ENCODE measurements at places on chromosomes 12 and 14.

DNA sequence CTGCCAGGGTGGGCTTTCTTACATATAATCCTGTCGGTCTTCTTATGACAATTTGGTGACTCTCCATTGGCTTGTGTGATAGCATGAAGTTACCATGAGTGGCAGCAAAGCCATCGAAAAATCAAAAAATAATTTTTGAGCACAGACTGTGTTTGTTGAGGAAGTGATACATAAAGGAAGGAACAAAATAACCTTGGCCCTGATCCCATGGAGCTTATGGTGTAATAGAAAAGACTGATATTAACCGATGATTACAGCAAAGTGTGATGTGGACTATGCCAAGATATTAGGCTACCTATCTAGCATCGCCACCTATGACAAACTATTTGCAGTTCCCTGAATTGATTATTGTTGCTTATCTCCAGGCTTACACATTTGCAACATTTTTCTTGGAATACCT is 383.2 kb downstream of the AEBP2 start:
- no peaks in the 10 kb centered on the region for H3K27me3 ChIP-seq
- H3K36me3 ChIP-seq: no peaks in the 10 kb centered on the region
- H3K4me3 ChIP-seq: no peak overlapping the region
- H3K4me1 ChIP-seq: no peaks in the 10 kb centered on the region

DNA sequence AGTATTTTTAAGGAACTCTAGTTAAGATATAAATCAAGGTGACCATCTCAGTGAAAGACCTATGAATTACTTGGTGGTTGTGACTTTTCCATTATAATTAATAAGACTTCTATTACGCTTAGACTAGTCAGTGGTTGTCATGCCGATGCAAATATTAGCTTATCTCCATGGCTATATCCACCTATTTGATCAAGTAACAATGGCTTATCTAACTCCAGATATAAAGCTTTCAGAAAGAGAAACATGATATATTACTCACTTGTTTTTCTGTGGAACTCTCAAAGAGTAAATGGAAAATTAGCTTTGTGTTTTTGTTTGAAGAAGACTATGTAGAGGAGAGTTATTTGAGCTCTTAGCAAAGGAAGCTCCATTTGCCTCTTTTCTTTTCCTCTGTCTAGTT is 323.8 kb upstream of the DCN start:
- H3K36me3 ChIP-seq: no peaks in the 10 kb centered on the region
- DNase-seq: no peak
- H3K27me3 ChIP-seq: no peaks in the 10 kb centered on the region

DNA sequence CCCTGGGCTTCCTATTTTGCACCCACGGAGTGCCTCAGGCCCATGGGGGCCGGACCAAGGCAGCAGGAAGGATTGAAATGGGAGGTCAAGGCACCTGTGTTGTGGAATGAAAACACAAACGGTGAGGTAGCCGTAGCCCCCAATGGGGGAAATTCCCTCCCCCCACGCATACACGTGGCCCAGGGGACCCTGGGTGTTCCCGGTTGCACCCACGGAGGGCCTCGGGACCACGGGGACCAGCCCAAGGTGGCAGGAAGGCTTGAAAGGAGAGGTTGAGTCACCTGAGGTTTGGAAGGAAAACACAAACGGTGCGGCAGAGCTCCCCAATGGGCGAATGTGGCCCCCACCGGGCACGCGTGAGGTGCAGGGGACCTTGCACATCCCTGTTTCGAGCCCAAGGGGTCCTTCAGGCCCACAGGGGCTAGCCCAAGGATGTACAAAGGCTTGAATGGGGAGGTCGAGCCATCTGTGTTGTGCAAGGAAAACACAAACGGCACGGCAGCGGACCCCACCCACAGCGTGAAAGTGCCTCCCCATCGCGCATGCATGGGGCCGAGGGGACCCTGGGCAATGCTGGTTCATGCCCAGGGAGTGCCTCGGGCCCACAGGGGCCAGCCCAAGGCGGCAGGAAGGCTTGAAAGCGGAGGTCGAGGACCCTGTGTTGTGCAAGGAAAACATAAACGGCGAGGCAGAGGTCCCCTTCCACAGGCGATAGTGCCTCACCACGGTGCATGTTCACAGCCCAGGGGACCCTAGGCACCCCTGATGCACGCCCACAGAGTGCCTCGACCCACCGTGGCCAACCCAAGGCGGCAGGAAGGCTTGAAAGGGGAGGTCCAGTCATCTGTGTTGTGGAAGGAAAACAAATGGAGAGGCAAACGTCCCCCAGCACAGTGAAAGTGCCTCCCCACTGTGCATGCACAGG is 376.7 kb downstream of the ALG10 start:
- no peak overlapping the region for H3K27ac ChIP-seq
- H3K36me3 ChIP-seq: no peaks in the 10 kb centered on the region
- peak; percentile 72 for DNase-seq
- no peak overlapping the region for H3K4me3 ChIP-seq
- no peaks in the 10 kb centered on the region for H3K27me3 ChIP-seq
- H3K4me1 ChIP-seq: no peaks in the 10 kb centered on the region

- no peak overlapping the region for H3K27ac ChIP-seq
- DNase-seq: no peak
- no peaks in the 10 kb centered on the region for H3K36me3 ChIP-seq
- no peaks in the 10 kb centered on the region for H3K27me3 ChIP-seq
- no peaks in the 10 kb centered on the region for H3K4me1 ChIP-seq
Measured at GRCh38 chr14:75533791-75534555, 11.7 kb downstream of the BATF start.

GRCh38 chr12:41701943-41702601 is 442.6 kb downstream of the GXYLT1 start:
- H3K4me3 ChIP-seq: no peak overlapping the region
- H3K36me3 ChIP-seq: no peaks in the 10 kb centered on the region
- DNase-seq: no peak
- no peaks in the 10 kb centered on the region for H3K27me3 ChIP-seq

DNA sequence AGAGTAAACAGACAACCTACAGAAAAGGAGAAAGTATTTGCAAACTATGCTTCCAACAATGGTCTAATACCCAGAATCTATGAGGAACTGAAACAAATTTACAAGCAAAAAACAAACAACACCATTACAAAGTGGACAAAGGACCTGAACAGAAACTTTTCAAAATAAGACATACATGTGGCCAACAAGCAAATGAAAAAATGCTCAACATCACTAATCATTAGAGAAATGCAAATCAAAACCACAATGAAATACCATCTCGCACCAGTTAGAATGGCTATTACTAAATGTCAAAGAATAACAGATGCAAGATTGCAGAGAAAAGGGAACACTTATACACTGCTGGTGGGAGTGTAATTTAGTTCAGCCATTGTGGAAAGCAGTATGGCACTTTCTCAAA is 125.8 kb downstream of the C12orf42 start:
- no peaks in the 10 kb centered on the region for H3K4me1 ChIP-seq
- no peak overlapping the region for H3K4me3 ChIP-seq
- no peaks in the 10 kb centered on the region for H3K36me3 ChIP-seq
- H3K27ac ChIP-seq: no peak overlapping the region

DNA sequence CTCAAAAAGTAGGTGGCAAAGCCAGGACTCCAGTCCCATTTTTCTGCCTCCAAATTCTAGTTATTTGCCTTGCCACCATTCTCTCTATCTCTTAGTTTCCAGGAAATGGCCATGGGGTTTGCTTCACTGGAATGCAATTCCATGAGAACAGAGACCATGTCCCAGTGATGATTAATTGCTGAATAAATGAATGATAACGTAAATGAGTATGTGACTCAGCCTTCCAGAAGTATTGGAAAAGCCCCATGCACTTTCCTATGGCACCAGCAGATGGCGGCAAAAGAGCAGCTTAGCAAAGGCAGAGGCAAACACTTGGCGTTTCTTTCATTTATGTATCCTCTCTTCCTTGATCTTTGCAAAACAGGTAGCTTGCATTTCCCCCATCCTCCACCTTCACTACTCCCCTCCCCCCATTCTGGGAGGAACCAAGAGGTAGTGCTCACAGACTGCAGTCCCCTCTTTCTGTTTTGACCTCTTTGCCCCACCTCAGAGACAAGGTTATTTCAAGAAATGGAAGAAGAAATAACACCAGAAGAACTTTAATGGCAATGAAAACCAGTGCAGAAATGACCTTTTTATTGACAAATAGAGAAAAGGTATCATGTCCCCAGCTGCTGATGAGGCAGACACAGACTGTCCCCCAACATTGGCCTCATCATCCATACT is 21.3 kb downstream of the TBX3 start:
- H3K4me1 ChIP-seq: no peaks in the 10 kb centered on the region
- no peak overlapping the region for H3K27ac ChIP-seq
- no peaks in the 10 kb centered on the region for H3K36me3 ChIP-seq
- H3K27me3 ChIP-seq: no peaks in the 10 kb centered on the region
- peak; percentile 92 for DNase-seq

DNA sequence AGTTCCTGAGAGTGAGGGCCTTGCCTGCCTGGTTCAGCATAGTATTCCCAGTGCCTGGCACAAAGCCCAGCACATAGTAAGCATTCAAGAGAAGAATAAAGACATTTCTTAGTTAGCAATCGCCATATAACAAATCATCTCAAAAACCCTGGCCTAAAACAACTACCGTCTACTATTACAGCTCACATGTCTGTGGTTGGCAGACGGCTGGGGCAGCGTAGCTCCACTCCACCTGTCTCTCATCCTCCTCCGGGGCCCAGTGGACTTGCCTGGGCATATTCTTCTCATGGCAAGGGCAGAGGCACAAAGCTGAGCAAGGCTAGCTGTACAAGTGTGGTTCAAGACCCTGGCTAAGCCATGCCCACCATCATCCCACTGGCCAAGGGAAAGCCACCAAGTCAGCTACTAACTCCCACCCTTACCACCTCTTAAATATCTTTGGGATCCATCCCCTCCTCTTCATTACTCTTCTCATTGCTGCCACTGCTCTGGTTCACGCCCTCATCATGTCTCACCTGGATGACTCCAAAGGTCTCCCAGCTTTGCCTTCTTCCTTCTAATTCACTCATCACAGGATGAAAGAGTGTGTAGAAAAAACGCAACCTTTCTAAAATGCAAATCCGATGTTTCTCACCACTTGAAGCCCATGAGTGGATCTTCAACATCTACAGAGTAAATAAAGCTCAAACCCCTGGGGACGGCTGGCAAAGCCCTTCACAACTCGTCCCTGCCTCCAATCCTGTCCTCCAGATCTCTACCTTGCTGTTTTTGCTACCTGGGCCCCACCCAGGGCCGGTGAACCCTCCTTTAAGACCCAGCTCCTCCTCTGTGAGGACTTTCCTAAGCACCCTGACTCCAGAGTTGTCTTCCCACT is 10.4 kb downstream of the TMEM229B start:
- no peak overlapping the region for H3K4me3 ChIP-seq
- H3K27me3 ChIP-seq: no peaks in the 10 kb centered on the region
- no peaks in the 10 kb centered on the region for H3K36me3 ChIP-seq

GRCh38 chr12:46407361-46407760 is 34.8 kb upstream of the SLC38A2 start:
- no peak for DNase-seq
- no peak overlapping the region for H3K4me3 ChIP-seq
- H3K36me3 ChIP-seq: no peaks in the 10 kb centered on the region
- no peak overlapping the region for H3K27ac ChIP-seq

DNA sequence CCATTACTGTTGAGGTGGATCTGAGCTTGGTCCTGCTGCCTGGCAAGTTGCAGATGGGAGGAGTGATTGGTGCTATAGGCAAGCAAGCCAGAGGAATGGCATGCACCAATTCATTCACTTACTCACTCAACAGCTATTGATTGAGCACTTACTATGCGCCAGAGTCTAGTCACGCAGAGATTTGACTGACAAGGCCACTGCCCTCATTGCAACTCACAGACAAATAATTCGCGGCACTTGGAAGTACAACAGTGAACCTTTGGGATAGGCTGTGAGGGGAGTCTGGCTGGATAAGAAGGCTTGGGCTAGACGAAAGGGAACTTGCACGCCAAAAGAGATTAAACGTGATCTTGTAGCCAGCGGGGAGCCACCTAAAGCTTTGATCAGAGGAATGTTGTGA is 96.2 kb downstream of the NEDD1 start:
- no peaks in the 10 kb centered on the region for H3K36me3 ChIP-seq
- H3K27ac ChIP-seq: no peak overlapping the region
- DNase-seq: no peak
- H3K4me1 ChIP-seq: no peaks in the 10 kb centered on the region

GRCh38 chr12:124682425-124683151 is 115.2 kb upstream of the NCOR2 start:
- no peak overlapping the region for H3K27ac ChIP-seq
- no peaks in the 10 kb centered on the region for H3K27me3 ChIP-seq
- DNase-seq: peak; percentile 47
- H3K4me3 ChIP-seq: no peak overlapping the region
- no peaks in the 10 kb centered on the region for H3K36me3 ChIP-seq
- H3K4me1 ChIP-seq: no peaks in the 10 kb centered on the region

GRCh38 chr12:104006929-104007328 is 41.3 kb downstream of the TDG start:
- no peak for DNase-seq
- no peak overlapping the region for H3K27ac ChIP-seq
- no peaks in the 10 kb centered on the region for H3K4me1 ChIP-seq
- no peaks in the 10 kb centered on the region for H3K27me3 ChIP-seq

DNA sequence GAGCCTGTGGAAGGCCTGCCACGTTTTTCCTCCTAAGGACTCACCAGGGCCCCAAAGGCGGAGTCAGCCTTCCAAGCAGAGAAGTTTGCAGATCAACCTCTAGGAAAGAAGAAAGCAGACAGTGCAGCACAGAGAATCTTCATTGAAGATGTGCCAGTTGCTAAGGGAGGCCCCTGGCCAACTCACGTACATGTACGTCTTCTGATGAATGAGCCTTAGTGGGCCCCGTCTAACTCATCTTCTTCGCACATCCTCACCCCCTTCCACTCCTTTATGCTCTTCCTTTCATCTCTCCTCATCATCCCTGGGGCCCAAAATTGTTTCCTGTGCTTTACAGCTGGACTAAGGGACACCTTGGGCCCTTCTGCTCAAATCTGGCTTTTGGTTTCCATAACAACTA is 703.0 kb upstream of the TBX3 start:
- H3K4me1 ChIP-seq: no peaks in the 10 kb centered on the region
- H3K4me3 ChIP-seq: no peak overlapping the region
- no peaks in the 10 kb centered on the region for H3K27me3 ChIP-seq
- no peaks in the 10 kb centered on the region for H3K36me3 ChIP-seq

DNA sequence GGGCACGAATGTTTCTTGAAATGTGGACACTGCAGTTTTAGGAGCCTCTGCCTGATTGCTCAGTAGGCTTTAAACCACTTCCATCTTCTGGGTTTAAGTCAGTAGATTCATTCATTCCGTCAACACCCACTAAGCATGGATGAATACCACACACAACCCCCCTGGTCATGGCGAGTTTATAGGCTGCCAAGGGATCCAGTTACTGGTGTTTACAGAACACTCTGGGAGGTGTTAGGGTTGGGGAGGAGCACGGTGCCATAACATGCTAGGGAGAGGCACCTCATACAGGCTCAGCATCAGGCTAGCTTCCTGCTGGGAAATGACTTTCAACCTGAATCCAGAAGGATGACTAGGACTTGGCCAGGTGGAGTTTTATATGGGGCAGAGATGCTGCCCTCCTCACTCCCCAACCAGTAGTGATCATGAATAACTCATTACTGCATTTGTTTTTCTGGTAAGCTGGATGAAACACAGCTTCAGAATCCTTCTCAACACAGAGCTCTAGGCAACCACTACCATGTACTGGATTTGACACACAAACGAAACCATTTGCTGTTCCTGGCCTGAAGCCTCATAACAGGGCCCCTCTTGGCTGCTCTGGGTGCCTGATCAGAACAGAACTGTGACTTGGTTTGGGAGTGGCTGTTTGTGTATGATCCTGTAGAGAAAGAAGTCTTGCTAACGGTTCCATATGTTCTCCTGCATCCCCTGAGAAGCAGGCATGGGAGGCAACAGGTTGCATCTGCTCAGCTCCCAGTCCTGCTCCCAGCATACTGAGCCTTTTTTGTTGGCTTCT is 47.9 kb downstream of the FBXW8 start:
- H3K27me3 ChIP-seq: no peaks in the 10 kb centered on the region
- no peak overlapping the region for H3K4me3 ChIP-seq
- no peak overlapping the region for H3K27ac ChIP-seq
- H3K36me3 ChIP-seq: no peaks in the 10 kb centered on the region
